Daoy (cell line): ENCODE measurements at places on chromosomes 16 and 17.

- DNase-seq: peak; percentile 87
Measured at GRCh38 chr17:8220783-8221662, 10.6 kb upstream of the AURKB start.

GRCh38 chr16:72621651-72622050 is 426.3 kb downstream of the ZFHX3 start:
- DNase-seq: no peak

DNA sequence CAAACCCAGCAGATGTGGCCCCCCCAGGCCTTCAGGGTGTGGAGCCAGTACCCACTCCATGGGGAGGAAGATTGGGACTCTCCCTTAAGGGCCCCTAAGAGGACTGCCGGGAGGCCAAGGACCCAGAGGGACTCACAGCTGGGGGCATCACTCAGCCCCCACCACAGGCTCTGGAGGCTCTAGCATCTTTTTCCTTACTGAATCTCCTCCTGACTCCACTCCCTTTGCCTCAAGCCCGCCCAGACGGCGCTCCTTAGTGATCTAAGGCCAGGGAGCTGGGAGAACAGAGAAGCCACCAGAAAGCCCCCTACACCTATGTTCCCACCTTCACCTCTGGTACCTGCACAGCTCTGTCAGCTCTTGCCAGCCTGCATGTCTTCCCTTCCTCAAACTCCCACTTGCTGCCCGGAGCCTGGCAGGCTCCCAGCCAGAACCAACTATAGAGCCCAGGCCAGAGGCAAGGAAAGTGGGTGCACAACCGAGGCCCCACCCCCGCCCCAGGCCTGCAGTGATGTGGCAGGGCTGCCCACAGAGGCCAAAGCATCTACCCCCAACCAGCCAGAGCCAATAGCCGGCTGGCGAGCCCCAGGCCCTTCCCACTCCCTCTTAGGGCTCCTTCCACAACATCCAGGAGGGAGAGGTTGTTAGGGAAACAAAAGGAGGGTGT is 22.3 kb upstream of the MPO start:
- DNase-seq: no peak

- DNase-seq: no peak
Measured at GRCh38 chr17:17175340-17175739, 30.8 kb downstream of the PLD6 start.

- no peak for DNase-seq
Measured at GRCh38 chr17:66537502-66537901, 235.1 kb downstream of the PRKCA start.

DNA sequence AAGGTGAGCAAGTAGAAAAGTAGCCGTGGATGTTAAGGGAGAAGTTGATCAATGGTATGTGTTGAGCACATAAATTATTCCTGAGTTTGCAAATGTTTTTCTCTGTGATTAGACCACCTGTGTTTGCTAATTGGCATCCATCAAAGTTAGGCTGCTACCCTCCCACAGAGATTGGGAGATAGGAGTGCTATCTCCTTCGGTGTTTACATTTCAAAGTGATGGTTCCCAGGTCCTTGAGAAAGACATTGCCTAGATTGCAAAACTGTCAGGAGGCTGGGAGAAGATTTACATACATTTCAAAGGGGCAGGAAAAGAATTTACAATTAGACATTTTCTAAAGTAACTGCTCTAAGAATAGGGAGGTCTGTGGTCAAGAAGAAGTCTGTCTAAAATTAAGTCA is 54.3 kb upstream of the CNTNAP4 start:
- no peak for DNase-seq

GRCh38 chr16:82360024-82360783 is 190.2 kb upstream of the MPHOSPH6 start:
- peak; percentile 17 for DNase-seq

GRCh38 chr17:50201276-50201854 is at the start of gene COL1A1:
Gene COL1A1 (minus strand): TSS chr17:50201631. CDS start chr17:50201513, 118 bp downstream.
- peak; percentile 85 for DNase-seq

- DNase-seq: peak; percentile 27
Measured at GRCh38 chr16:5064915-5065314, 841 bp downstream of the C16orf89 start.
